ENCODE measurements at places on chromosomes 4 and X. TPM values are rescaled to one million over a fixed set of nuclear protein-coding genes. Genes with fewer than 3 reads are reported as not detected.

PAK3 gene
- 0.25 TPM for total RNA-seq

MAGEB3 gene
- total RNA-seq = not detected

DNA sequence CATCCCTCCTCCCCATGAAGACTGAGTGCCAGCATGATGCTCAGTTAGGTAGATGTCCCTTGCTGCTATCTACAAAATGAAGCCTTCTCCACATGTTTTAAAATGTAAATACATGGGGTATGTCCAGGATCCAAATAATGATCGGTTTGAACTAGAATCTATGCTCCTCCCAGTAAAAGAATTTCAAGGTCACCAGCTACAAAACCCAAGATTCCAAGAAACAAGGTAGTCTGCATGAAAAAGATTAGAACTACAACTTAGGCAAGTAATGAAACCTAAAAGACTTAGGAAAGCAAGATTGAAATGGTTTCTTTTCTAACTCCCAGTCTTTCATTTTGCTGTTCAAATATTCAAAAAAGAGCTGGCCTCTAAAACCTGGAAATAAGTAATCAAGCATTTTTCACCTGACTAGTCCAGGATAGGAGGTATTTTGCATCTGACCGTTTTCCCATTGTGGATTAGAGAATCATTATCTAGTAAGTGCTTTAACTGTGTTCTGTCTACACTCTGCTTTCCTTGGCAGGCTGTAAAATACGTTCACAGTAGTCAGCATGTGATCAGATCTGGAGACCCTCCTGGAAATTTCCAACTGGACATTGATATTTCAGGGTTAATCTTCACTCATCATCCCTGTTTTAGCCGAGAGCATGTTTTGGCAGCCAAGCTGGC lies 57.4 kb downstream of the CC2D2A start:
- H3K36me3 ChIP-seq = peaks cover 2% of the 10 kb centered on the region
- no peak overlapping the region for H3K4me3 ChIP-seq
- no peaks in the 10 kb centered on the region for H3K27me3 ChIP-seq
- no peak overlapping the region for H3K27ac ChIP-seq

GRCh38 chrX:9542106-9542760 lies 77.4 kb downstream of the TBL1X start:
- no peaks in the 10 kb centered on the region for H3K27me3 ChIP-seq
- H3K36me3 ChIP-seq = no peaks in the 10 kb centered on the region
- no peak overlapping the region for H3K27ac ChIP-seq
- DNase-seq = no peak
- H3K4me3 ChIP-seq = no peak overlapping the region

DNA sequence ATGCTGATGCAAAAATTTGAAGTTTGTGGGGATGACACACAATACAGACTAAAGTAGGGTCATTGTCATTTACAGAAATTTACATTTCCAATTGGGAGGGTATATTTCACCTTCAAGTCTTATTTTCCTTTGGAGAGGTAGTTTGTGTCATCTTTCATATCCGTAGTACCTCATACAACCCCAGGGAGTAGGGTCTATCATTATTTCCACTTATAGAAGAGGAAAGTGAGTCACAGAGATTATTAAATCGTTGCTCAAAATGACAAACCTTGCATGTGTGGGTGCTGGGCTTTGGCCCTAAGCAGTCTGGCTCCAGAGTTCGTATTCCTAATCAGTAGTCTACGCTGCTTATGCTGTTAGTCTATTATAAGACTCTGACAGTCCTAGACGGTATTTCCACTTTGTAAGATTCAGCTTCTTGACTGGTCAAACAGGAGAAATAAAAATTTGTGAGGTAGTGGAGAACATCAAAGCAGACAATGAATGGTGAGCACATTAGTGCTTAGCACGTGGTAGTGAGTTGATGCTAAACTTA lies 516.5 kb downstream of the PCDH7 start:
- no peak for DNase-seq
- H3K4me3 ChIP-seq = no peak overlapping the region
- no peaks in the 10 kb centered on the region for H3K4me1 ChIP-seq
- no peaks in the 10 kb centered on the region for H3K27me3 ChIP-seq

- no peaks in the 10 kb centered on the region for H3K4me1 ChIP-seq
- no peaks in the 10 kb centered on the region for H3K27me3 ChIP-seq
- DNase-seq = no peak
- H3K36me3 ChIP-seq = no peaks in the 10 kb centered on the region
- no peak overlapping the region for H3K27ac ChIP-seq
- no peak overlapping the region for H3K4me3 ChIP-seq
Measured at GRCh38 chr4:185836241-185837084, 24.5 kb upstream of the SORBS2 start.

GRCh38 chr4:18082236-18082635 lies 60.7 kb upstream of the LCORL start:
- no peak overlapping the region for H3K27ac ChIP-seq
- no peak overlapping the region for H3K4me3 ChIP-seq
- DNase-seq = no peak
- no peaks in the 10 kb centered on the region for H3K27me3 ChIP-seq
- H3K4me1 ChIP-seq = no peaks in the 10 kb centered on the region

NHSL2 gene
- 1.2 TPM for total RNA-seq

DNA sequence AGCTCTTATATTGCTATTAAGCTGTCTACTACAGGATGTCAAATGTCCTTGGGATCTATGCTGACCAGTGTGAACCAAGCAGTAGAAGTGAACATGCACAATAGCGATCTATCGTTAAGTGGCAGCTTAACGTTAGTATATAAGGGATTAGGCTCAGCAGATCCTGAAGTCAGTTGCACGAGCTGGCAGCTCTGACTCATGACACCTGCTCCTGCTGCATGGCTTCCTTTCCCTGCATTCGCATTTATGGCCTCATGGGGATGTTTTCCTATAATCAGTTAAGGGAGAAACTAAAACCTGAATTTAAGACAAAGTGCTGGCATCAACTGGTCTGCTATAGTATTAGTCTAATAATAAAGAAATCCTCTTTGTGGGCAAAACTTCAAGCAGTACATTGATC lies 12.7 kb upstream of the MCUB start:
- H3K4me3 ChIP-seq = no peak overlapping the region
- no peak for DNase-seq
- no peaks in the 10 kb centered on the region for H3K4me1 ChIP-seq
- H3K27ac ChIP-seq = no peak overlapping the region

GRCh38 chrX:78957768-78958130 lies 12.6 kb downstream of the P2RY10 start:
- no peak for DNase-seq
- H3K4me3 ChIP-seq = no peak overlapping the region
- no peaks in the 10 kb centered on the region for H3K4me1 ChIP-seq

- H3K36me3 ChIP-seq = no peaks in the 10 kb centered on the region
- no peak overlapping the region for H3K27ac ChIP-seq
- no peak overlapping the region for H3K4me3 ChIP-seq
- H3K4me1 ChIP-seq = no peaks in the 10 kb centered on the region
- H3K27me3 ChIP-seq = no peaks in the 10 kb centered on the region
Measured at GRCh38 chr4:129167640-129168260, 71.8 kb downstream of the C4orf33 start.

AADAT gene
- 3.8 TPM for total RNA-seq

BGN gene
- total RNA-seq = 30.7 TPM

GRCh38 chr4:187826725-187827124 lies 168.8 kb upstream of the ZFP42 start:
- no peaks in the 10 kb centered on the region for H3K27me3 ChIP-seq
- DNase-seq = no peak
- no peaks in the 10 kb centered on the region for H3K4me1 ChIP-seq

DNA sequence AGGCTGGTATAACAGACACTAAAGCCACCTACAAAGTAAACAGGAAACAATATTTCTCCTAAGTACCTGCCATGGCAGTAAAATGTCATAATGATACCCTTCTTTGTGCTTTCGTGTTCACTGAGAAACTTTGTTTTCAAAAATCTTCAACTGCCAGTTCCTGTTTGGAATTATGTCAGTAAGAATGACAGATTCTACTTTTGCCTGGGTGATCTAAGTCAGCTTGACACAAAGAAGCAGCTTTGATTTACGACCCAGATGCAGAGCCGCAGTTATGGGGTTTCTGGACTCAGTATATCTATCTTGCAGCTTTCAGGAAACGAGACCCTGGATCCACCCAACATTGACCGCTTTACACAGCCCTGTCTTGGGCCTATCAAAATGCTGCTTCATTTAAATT lies 71.2 kb downstream of the SNX25 start:
- no peak overlapping the region for H3K27ac ChIP-seq
- DNase-seq = no peak
- H3K4me1 ChIP-seq = no peaks in the 10 kb centered on the region
- no peaks in the 10 kb centered on the region for H3K36me3 ChIP-seq
- no peaks in the 10 kb centered on the region for H3K27me3 ChIP-seq

DNA sequence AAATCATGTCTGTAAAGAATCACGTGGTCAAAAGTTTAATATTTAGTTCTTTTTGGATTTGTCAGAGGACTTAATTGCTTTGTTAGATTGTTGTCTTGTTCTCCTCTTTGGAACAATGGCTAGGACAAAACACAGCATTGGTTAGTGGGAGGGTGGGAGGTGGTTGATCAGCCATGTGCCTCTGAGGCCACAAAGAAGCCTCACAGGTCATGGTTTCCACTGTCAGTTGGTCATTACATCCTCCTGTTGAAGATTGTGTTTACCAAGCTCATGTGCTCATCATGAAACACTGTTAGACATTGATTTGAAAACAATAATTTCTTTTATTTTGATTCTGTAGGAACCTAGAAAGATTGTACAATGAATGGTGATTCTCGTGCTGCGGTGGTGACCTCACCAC lies 31.9 kb downstream of the ADD1 start:
- DNase-seq = no peak
- no peak overlapping the region for H3K4me3 ChIP-seq
- peaks cover 11% of the 10 kb centered on the region for H3K36me3 ChIP-seq
- H3K27me3 ChIP-seq = no peaks in the 10 kb centered on the region
- H3K4me1 ChIP-seq = peaks cover 8% of the 10 kb centered on the region
- no peak overlapping the region for H3K27ac ChIP-seq

EGFL6 gene
- not detected for total RNA-seq

DNA sequence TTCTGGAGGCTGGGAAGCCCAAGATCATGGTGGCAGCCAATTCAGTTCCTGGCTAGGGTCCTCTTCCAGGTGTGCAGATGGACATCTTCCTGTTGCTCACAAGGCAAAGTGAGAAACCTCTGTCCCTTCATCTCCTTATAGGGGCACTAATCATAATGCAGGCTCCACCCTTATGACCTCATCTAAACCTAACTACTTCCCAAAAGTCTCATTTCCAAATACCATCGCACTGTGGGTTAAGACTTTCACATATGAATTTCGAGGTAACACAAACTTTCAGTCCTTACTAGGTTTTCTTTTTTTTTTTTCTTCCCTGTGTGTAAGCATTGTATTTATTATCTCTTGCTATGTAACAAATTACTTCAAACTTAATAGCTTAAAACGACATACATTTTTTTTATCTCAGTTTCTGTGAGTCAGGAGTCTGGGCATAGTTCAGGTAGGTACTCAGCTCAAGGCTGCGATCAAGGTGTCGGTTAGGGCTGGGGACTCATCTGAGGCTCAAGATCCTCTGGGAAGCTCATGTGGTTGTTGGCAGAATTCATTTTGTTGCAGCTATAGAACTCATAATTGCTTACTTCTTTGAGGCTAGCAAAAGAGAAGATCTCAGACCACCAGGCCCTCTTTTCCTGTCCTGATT lies 204.7 kb upstream of the STK26 start:
- H3K27ac ChIP-seq = no peak overlapping the region
- DNase-seq = no peak
- H3K27me3 ChIP-seq = no peaks in the 10 kb centered on the region
- no peaks in the 10 kb centered on the region for H3K36me3 ChIP-seq
- H3K4me1 ChIP-seq = peaks cover 16% of the 10 kb centered on the region

DNA sequence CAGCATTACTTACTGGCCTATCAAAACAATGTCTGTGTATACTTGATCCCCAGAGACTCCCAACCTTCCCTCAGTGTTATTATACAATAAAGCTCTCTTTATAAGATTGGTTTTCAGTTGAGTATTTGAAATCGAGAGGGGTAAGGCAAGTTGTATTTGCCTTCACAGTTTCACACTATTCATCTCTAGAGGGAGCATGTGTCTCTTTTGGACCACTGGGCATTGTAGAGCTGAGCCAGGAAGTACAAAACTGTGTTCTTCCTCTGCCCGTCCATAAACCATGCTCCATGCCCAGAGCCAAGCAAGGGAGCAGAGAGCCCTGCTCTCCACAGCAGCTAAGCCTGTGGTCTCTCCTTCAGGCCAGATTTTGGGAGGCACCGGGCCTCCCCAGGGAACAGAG lies 61.5 kb upstream of the HHIP start:
- no peak overlapping the region for H3K27ac ChIP-seq
- no peaks in the 10 kb centered on the region for H3K27me3 ChIP-seq
- H3K4me1 ChIP-seq = peaks cover 11% of the 10 kb centered on the region
- no peaks in the 10 kb centered on the region for H3K36me3 ChIP-seq

DNA sequence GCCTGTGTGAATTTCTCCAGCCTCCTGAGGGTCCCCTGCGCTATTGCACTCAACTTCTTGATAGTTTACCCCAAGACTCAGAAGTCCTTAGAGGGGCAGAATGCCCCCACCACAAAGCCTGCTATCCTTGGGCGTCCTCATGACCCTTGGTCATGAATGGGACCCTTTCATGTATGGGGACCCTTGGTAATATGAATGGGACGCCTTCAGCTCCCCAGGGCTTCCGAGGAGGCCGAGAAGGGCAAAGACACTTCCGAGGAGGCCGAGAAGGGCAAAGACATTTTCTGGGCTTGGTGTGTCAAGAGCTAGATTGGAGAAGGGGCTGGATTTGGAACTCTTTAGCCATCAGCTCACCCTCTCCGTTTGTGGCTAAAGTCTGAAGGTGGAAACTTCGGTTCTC lies 8.6 kb downstream of the SHOX start:
- no peak for DNase-seq
- H3K4me3 ChIP-seq = no peak overlapping the region
- peaks cover 2% of the 10 kb centered on the region for H3K4me1 ChIP-seq

H2BW2 gene
- total RNA-seq = not detected

- peaks cover 15% of the 10 kb centered on the region for H3K4me1 ChIP-seq
- no peak overlapping the region for H3K4me3 ChIP-seq
- DNase-seq = no peak
Measured at GRCh38 chr4:41548305-41548880, 10.4 kb downstream of the LIMCH1 start.

DNA sequence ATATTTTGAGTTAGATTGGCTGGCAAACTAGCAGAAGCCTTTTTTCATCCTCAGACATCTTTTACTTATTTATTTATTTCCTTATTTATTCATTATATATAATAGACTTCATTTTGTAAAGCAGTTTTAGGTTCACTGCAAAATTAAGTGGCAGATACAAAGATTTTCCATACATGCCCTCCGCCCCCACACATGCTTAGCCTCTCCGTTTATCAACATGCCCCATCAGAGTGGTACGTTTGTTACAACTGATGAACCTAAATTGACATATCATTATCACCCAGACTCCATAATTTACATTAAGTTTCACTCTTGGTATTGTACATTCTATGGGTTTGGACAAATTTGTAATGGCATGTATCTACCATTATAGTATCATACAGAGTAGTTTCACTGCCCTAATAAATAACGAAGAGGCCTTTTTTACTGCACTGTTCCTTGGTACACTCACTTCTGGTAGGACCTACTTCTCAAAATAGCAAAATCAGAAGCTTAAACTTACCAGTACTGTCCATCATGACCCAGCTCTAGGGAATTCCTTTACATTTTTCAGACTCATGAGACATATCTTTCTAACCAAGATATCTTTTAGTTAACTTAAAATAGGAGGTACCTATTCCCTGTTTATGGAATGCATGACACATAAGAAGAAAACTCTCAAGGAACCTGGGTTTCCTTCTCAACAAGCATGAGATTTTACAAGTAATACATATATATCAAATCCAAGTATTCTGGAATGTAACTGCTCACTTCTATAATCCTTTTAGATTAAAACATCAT lies 4.8 kb upstream of the TMPRSS11B start:
- no peaks in the 10 kb centered on the region for H3K36me3 ChIP-seq
- H3K27me3 ChIP-seq = no peaks in the 10 kb centered on the region
- no peak overlapping the region for H3K27ac ChIP-seq
- H3K4me3 ChIP-seq = no peak overlapping the region

All from liver (tissue), 10 donors.